CD8-positive, alpha-beta T cell (primary cell): ENCODE measurements at places on chromosomes 5 and 9. TPM values are rescaled to one million over a fixed set of nuclear protein-coding genes. Genes with fewer than 3 reads are reported as not detected.

DNA sequence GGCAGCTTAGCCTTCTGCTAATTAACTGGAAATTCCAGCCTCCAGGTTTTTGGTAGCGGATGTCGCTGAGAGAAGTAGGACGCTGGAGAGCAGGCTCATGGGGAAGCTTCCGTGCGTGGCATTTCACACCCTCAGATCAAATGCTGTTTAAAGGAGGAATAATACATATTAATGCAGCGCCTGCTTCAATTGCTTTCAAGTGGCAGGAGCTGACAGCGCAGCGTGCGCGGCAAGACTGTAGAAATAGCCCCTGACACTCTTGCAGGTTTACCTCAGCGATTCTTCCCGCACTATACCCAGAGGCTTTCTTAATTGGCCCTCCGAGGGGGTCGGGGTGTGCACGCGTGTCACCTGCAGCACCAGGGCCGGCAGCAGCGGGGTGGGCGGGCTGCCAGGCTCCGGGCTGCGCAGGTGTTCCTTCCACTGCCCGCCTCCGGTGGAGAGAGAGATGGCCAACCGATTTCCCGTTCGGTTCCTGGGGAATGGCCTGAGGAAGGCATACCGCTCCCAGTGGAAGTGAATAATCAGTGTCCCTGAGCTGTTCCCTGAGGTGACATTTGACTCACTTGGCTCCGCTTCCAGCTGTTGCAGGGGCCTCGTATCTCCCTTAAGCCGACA, 427.9 kb downstream of the KCTD16 start:
- DNase-seq, result no peak

DNA sequence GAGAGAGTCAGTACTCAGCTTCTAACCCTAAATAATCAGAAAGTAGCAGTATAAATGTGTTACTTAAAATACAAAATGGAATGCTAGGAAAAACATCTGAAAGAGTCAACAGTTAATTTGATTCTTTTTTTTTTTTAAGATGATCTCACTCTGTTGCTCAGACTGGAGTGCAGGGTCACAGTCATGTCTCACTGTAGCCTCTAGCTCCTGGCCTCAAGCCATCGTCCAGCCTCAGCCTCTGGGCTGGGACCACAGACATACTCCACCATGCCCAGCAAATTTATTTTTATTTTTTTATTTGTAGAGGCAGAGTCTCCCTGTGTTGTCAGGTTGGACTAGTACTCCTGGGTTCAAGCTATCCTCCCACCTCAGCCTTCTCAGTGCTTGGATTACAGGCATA, 424.9 kb downstream of the IRX2 start:
- DNase-seq, result no peak

- no peak for DNase-seq
Observed at GRCh38 chr9:116368680-116369079, 215.1 kb downstream of the PAPPA start.

GRCh38 chr5:73232266-73233041, 59.5 kb downstream of the TMEM174 start:
- DNase-seq, result no peak

- peak; percentile 62 for DNase-seq
Observed at GRCh38 chr9:136686794-136687711, at the start of gene AGPAT2. Gene AGPAT2, minus strand, starts transcription at chr9:136687457. Its CDS starts 100 bp downstream, at chr9:136687357.

- DNase-seq, result no peak
Observed at GRCh38 chr5:92911851-92912250, 669.2 kb downstream of the NR2F1-AS1 start.

GRCh38 chr9:127168756-127169574, 46.5 kb upstream of the ANGPTL2 start:
- DNase-seq, result no peak

- DNase-seq, result no peak
Observed at GRCh38 chr5:76548525-76549229, 74.5 kb downstream of the F2RL2 start.

GRCh38 chr5:103942587-103943186, 380.1 kb upstream of the NUDT12 start:
- DNase-seq, result no peak

- no peak for DNase-seq
Observed at GRCh38 chr5:112581811-112582320, 155.8 kb upstream of the APC start.

Gene BNC2
- 0.14 TPM for total RNA-seq

Gene CDC25C
- not detected for total RNA-seq

Gene TEX48
- total RNA-seq, result not detected

Gene FOXI1
- not detected for total RNA-seq

Gene RNF145
- 62.0 TPM for total RNA-seq

Gene QRFP
- not detected for total RNA-seq

Gene ACSL6
- total RNA-seq, result 14.8 TPM
